ENCODE measurements at places on chromosomes 16 and 17. TPM values are rescaled to one million over a fixed set of nuclear protein-coding genes. Genes with fewer than 3 reads are reported as not detected.

GRCh38 chr16:22621586-22622155, 111.0 kb downstream of the NPIPB5 start:
- no peak for DNase-seq

GRCh38 chr17:43342589-43342890, 56.3 kb upstream of the ARL4D start:
- no peak for DNase-seq

DNA sequence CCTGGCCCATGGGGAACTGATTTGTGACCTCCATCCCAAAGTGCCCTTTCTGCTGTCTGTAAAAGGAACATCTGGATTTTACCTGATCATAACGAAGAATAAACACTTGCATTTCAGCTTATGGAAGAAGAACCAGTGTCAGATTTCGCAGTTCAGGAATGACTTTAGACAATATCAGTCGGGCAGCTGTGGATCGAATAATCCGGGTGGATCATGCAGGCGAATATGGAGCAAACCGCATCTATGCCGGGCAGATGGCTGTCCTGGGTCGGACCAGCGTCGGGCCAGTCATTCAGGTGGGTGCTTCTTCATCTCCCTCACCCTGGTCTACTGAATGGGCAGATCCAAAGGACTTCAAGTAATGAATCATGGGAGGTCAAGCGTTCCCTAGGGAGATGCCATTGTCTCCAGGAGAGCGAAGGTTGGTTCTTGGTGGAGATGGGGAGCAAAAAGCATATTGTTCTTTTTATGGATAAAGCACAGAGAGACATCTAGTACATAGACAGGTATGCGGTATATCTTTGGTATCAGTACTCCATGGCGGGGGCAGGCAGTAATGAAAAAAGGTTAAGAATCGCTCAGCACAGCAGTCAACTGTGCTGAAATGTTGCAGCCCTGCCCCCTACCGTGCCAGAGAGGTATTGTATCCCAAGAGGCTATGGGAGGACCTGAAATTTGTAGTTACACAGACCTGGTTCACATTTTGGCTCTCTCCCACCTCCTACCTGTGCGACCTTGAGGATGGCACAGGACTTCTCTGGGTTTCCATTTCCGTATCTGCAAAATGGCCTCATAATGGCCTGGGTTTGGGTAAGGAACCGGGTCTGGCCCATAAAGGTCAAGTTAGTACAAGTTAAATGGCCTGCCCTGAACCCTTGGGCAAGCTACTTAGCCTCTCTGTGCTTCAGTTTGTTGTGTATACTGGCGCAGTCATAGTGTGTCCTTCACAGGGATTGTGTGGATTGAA, 4.7 kb downstream of the COQ7 start:
- DNase-seq, result no peak

FBXL16 gene
- total RNA-seq, result 4.2 TPM
